ENCODE measurements at places on chromosomes 3 and 15. TPM values are rescaled to one million over a fixed set of nuclear protein-coding genes. Genes with fewer than 3 reads are reported as not detected.

DNA sequence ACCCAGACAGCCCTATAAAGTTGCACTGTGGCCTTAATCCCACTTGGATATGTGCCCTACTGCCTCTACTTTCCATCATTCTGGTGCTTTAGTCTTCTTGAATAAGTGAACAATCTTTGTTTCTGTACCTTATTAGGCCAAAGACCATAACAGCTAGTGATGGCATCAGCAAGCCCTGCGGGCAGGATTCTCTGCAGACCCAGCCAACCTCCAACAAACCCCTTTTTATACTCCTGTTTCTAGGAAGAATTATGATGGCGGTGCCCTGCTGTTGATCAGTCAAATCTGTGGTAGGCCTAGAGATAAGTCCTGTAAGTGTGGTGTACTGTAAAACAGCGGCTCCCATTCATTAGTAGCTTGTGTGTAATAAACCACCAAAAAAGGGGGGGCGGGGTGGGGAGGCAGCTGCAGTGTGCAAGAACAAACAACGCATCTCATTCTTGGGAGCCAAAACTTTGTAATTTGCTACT lies 40.5 kb downstream of the SOX2 start:
- no peaks in the 10 kb centered on the region for H3K27me3 ChIP-seq
- H3K4me1 ChIP-seq: peaks cover 53% of the 10 kb centered on the region

DNA sequence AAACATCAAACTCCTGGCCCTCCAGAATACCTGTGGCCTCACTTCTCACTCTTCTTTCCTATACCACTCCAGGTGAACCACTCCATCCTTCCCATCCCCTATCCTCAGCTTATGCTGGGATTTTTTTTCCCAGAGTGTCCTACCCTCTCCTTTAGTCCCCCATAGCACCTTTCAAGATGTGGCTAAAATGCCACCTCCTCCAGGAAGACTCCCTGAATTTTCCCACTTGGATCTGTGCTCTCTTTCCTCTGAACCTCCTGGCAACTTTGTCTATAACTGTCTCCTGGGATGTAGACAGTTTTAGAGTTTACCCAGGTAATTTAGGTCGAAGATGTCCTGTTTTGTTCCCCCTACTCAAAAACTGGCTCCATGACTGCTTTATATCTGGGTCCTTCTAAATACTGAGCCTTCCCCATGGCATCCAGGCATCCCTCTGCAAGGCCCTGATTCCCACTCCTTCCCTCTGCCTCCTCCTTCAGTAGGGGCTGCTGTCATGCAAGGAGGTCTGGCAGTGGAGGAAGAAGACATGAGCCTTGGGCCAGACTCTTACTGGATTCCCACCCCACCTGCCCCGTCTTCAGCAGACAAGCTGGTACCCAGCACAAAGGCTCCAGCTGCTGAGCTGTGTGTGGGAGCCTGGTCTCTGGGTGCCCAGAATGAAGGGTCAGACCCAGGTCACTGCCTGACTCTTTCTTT lies 161.5 kb downstream of the SMAD6 start:
- H3K4me3 ChIP-seq: no peak overlapping the region
- peaks cover 4% of the 10 kb centered on the region for H3K4me1 ChIP-seq
- H3K27ac ChIP-seq: no peak overlapping the region
- H3K36me3 ChIP-seq: no peaks in the 10 kb centered on the region
- H3K27me3 ChIP-seq: no peaks in the 10 kb centered on the region

DNA sequence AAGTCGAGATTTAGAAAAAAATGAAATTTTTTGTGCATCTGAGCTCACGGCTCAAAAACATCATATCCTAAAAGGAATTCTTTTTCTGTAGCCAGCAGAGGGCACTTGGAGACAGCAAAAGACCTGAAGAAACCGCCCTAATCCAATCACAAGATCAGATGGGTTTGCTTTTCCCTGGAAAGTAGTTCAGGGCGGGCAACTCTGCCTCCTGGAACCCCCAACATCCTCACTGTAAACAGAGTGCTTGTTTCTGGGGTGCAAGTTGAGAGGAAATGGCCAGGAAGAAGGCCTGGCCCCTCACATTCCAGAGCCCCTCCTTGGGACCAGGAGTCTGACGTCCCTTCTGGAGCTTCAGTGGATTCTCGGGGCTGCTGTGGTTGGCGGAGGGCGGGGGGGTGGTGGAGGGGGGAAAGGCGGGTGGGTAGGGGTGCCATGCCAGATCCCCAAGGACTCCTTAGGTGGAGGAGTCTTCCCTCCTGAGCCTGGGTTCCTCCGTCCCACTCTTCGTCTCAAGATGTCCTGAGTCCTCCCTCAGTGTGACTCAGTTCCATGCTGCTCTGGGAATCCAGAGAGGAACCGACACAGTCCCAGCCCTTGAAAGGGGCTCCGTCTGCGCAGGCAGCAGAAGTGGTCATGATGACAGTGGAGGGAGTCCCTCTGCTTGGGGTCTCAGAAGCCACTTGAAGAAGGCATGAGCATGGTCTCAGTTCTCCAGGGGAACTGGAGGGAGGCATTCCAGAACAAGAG lies 35.9 kb downstream of the CCK start:
- H3K27me3 ChIP-seq: no peaks in the 10 kb centered on the region
- no peak overlapping the region for H3K4me3 ChIP-seq
- H3K36me3 ChIP-seq: no peaks in the 10 kb centered on the region
- peak; percentile 78 for DNase-seq
- H3K4me1 ChIP-seq: peaks cover 10% of the 10 kb centered on the region

- H3K27ac ChIP-seq: no peak overlapping the region
- H3K27me3 ChIP-seq: peaks cover 23% of the 10 kb centered on the region
- H3K4me3 ChIP-seq: no peak overlapping the region
Observed at GRCh38 chr3:186414735-186415419, 52.8 kb upstream of the DGKG start.

DNA sequence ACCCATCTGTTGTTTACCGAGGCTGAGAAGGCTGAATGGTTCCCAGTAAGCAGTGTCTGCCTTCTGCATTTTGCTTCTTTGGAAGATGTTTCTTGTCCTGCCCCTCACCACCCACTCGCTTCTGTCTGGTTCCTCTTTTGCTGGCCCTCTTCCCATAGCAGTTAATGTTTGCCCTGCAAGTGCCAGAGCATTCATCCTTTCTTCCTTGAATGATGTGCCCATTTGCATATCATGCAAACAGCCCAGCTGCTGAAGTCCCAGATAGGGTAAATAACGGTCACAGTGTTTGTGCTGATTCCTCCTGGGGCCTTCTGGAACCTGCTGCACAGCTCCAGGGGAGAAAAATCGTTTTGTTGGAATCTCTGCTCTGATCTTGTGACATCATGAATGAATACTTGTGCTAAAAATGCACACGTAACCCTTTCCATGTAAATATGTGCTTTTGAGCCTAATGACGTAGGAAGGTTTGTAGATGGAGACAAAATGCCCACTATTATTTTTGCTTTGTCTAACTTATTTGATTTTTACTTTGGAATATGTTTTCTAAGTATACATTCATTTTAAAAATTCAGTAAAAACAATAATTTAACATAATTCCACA lies 381.0 kb downstream of the SOX2 start:
- DNase-seq: peak; percentile 14
- peaks cover 10% of the 10 kb centered on the region for H3K4me1 ChIP-seq
- H3K36me3 ChIP-seq: no peaks in the 10 kb centered on the region

DNA sequence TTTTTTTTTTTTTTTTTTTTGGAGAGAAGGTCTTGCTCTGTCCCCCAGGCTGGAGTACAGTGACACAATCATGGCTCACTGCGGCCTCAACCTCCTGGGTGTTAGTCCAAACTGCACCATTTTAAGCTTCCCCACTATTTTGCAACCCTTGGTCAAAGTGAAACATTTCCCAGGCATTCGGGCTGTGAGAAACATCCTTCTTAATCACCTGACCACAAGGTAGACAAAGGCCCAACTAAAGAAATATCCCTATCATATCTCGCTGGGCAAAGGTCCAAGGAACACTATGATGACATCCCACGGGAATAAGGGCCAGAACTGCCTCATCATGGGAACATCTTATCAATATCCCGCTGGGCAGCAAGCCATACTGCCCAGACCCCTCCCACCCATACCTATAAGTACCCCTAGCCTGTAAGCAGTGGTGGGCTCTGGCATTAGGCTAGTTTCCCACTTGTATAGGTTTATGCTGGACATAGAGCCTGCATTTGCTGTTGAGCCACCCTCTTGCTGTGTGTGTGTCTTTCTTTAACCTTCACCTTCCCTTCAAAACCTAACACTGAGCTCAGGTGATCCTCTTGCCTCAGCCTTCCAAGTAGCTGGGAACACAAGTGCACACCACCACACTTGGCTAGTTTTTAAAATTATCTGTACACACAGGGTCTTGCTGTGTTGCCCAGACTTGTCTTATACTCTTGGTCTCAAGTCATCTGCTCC lies 95.2 kb downstream of the SEMA5B start:
- no peak overlapping the region for H3K4me3 ChIP-seq
- no peaks in the 10 kb centered on the region for H3K36me3 ChIP-seq
- no peaks in the 10 kb centered on the region for H3K27me3 ChIP-seq
- no peaks in the 10 kb centered on the region for H3K4me1 ChIP-seq
- no peak overlapping the region for H3K27ac ChIP-seq
- no peak for DNase-seq

DNA sequence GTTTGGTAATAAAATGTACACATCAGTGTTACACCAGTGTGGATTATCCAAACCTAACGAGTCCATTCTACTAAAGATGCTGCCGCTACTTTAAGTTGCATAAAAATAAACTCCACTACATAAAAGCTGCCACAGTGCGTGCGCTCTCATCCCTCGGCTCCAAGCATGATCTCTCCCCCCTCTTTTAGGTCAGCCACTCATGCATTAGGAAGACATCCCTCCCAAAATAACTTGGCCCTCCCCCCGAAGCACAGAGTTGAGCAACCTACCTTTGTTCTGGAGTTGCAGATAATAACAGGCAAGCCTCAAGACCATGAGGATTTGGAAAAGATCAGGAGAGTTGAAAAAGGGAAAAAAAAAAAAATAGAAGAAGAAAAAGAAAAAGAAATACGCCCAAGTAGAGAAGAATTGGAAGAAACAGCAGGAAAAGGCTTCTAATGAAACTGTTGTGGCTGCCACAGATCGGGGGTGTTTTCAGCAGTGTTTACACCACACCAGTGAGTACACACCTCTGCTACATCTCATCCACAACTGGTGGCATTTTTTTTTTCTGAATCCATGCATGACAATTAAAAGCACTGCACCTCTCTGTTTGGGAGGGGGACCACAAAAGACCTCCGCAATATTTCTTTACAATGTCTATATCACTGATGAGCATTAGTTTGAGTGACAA lies 339.2 kb downstream of the FOXP1 start:
- peak; percentile 41 for DNase-seq
- peak overlapping the region; percentile 69 for H3K27ac ChIP-seq
- H3K4me1 ChIP-seq: peaks cover 78% of the 10 kb centered on the region
- H3K27me3 ChIP-seq: no peaks in the 10 kb centered on the region
- H3K36me3 ChIP-seq: no peaks in the 10 kb centered on the region
- peak overlapping the region; percentile 39 for H3K4me3 ChIP-seq

DNA sequence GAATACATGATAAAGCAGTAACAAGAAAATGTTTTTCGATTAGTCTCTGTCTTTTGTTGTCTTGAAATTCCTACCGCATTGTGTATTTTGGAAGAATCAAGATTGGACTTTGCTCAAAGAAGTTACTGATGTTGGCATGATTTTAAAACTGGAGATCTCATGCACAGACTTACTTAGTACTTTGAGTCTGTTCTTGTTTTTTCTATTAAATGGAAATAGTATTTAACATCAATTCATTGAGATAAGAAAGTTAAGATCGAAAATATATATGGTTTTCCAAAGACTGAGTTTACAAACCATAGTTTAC lies 2.6 kb downstream of the ABHD10 start:
- peak overlapping the region; percentile 8 for H3K4me3 ChIP-seq
- H3K4me1 ChIP-seq: peaks cover 24% of the 10 kb centered on the region
- peaks cover 4% of the 10 kb centered on the region for H3K36me3 ChIP-seq
- H3K27ac ChIP-seq: no peak overlapping the region

SIDT1 gene
- total RNA-seq: not detected

HSPBAP1 gene
- total RNA-seq: 15.0 TPM

MAGEF1 gene
- total RNA-seq: 88.1 TPM
